ENCODE measurements at places on chromosomes 7 and 10.

DNA sequence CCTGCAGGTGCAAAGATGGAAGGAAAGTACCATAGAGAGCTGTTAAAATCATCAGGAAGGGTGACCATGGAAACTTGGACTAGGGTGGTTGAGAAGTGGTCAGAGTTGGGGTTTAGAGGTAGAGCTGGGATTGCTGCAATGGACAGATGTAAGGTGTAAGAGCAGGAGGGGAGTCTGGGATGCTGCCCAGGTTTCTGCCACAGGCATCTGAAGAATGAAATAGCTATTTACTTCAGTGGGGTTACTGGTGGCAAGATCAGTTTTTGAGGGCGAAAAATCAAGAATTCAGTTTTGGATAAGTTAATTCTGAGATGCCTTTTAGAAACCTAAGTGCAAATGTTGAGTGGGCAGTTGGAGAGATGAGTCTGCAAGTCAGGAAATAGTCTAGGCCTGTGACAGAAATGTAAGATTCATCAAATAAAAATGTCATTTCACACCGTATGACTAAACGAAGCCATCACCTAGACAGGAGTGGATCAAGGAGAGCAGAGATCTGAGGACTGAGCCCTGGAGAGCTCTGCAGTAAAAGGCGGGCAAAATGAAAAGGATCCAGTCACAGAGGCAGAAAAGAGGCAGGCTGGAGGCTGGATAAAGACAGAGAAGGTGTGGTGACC, 22.7 kb upstream of the TOMM7 start:
- no peak for DNase-seq

GRCh38 chr7:12741951-12742575, 54.6 kb downstream of the ARL4A start:
- DNase-seq: no peak

- DNase-seq: no peak
Observed at GRCh38 chr7:105996860-105997737, 34.0 kb downstream of the CDHR3 start.

DNA sequence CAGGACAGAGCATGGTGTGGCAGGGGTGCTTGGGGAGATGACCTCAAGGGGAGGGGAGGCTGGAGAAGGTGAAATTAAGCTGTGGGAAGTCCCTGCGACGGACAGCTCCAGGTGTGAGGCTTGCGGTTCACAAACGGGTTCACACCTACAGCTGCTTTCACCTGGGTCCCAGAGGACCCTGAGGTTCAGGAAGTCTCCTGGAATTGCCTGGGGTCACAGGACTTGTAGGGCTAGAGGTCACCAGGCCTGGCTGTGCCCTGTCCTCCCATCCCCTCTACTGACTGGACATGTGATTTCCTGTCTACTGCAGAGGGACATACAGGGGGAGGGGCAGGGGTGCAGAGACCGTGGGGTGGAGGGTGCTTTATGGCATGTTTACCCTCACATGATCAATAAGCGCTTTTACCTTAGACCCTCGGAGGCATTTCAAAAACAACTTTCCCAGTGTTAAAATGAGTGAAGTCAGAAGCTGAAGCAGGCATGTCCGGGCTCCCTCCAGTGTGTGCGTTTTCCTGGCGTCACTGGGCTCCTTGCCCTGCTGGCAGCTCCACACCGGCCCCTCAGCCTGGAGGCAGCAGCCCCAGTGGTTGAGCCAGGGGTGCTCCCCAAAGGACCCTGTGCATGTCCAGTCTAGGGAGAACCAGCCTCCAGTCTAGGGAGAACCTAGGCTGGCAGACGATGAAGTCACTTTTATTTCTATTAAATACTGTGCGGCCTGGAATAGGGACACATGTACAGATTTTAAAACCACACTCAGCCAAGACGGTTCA, 66.6 kb upstream of the IGFBP3 start:
- no peak for DNase-seq

GRCh38 chr7:38438970-38439369, 165.5 kb upstream of the TARP start:
- no peak for DNase-seq

GRCh38 chr10:122852261-122852660, 6.6 kb upstream of the CUZD1 start:
- no peak for DNase-seq

DNA sequence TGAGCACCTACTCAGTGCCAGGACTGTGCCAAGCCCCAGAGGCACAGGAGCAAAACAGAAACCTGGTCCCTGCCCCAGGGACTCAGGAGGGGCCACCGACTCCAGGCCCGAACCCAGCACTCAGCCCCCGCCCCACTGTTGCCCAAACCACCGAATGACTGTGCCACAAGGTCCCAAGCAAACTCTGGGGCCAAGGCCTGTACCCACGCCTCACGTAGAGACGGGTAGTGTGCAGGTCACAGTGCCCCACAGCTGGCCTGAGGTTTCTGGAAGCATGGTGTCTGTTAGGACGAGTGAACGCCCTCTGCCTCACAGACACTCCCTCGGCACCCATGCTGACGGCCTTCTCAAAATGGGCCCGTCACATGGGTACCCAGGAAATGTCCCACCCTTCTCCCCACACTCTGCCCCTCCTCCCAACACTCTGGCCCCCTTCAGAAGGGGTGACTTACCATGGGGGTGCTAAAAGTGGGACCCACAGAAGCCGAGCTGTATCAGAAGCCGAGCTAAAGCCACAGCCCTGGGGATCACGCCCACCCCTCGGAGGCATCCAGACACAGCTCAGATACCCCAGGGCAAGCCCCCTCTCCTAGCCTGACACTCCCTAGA, 44.2 kb downstream of the CTBP2 start:
- DNase-seq: no peak

- DNase-seq: no peak
Observed at GRCh38 chr10:30742471-30742870, 112.9 kb upstream of the LYZL2 start.

- DNase-seq: no peak
Observed at GRCh38 chr10:2650328-2650727, 417.0 kb upstream of the PFKP start.

DNA sequence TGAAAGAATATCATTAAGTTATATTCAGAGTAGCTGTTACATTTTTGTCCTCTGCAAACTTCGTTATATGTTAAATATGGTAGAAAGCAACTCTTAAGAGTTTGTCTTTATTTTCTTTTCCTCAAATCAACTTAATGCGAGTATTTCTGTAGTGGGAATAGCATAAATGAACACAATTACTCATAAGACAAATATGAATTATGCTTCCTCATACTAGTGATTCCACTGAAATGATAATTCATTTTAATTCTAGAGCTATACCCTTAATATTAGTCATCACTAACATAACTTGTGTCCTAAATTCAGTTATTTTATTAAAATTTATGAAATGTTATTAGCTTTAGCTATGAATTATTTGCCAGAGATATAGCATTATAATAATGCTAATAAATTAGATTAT, 820.6 kb upstream of the KCND2 start:
- no peak for DNase-seq

- no peak for DNase-seq
Observed at GRCh38 chr10:81008726-81009125, 471.0 kb downstream of the SH2D4B start.

DNA sequence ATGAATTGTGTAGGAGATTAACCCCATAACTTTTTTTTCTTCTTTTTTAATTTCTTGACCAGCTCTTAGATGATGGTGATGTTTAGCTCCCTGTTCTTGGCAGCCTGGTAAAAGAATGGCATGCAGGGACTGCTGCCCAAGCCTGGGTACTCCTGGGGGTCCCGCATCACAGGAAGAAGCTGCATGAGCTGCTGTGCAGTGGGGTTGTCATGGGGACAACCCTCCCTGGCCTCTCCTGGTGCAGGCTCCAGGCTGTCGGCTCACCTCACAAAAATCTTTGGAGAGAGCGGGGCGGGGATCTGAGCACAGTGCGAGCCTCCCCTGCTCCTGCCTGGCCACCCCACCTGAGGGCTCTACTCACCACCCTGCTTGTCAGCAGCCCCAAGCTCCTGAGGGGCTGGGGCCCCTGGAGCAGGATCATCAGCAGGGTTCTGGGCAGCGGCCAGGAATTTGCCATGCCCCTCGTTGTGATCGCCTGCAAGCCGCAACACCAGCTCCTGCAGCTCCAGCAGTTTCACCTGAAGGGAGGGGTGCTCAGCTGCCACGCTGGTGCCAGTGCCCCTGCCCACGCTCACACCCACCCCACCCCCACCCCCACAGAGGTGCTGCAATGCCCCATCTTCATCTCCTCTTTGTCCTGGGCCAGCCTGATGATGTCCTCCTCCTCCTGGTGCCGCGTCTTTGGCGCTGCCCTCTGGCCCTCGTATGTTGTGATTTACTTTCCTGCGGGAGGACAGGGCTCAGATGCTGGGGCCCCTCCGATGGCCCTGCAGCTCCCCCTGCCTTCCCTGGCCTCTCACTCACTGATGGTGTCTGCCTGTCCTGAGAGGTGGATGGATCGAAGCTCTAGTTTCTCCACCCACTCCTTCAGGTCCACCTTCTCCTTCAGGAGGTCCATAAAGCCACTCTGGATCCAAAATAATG, 15.5 kb upstream of the MTPAP start:
- no peak for DNase-seq

Data from NCI-H2081 treated with DMSO at 0.1 percent for 48 hours (cell line).